RPMI7951 (cell line): ENCODE measurements at places on chromosomes 7 and 10. TPM values are rescaled to one million over a fixed set of nuclear protein-coding genes. Genes with fewer than 3 reads are reported as not detected.

Gene TRIL
- total RNA-seq, result 6.4 and 7.1 TPM in 2 replicates

Gene PPP2R2D
- total RNA-seq, result 24.8 and 35.3 TPM in 2 replicates

Gene NXPH1
- not detected in 2 replicates for total RNA-seq

Gene PMS2
- total RNA-seq, result 17.4 and 20.4 TPM in 2 replicates

Gene ANKRD1
- 0.29 and 0.36 TPM in 2 replicates for total RNA-seq

Gene MALSU1
- 99.5 and 135 TPM in 2 replicates for total RNA-seq

Gene ADAMTS14
- 10.1 and 11.0 TPM in 2 replicates for total RNA-seq

Gene HOGA1
- total RNA-seq, result 0.24 and 0.78 TPM in 2 replicates

Gene UCN3
- total RNA-seq, result not detected in 2 replicates

Gene POLR3A
- total RNA-seq, result 7.0 and 8.2 TPM in 2 replicates

Gene LEP
- not detected in 2 replicates for total RNA-seq

Gene IQUB
- 0.39 and 1.1 TPM in 2 replicates for total RNA-seq

Gene IGFBP3
- 10.1 and 11.7 TPM in 2 replicates for total RNA-seq

Gene BAMBI
- total RNA-seq, result 39.1 and 44.6 TPM in 2 replicates

Gene ASAH2
- 0.39 and 0.84 TPM in 2 replicates for total RNA-seq

Gene ZCWPW1
- 0.20 and 3.7 TPM in 2 replicates for total RNA-seq

Gene TUBB8
- not detected in 2 replicates for total RNA-seq

Gene PRLHR
- total RNA-seq, result not detected in 2 replicates

Gene SCIN
- total RNA-seq, result not detected in 2 replicates

Gene MUC3A
- total RNA-seq, result not detected in 2 replicates

Gene ARHGAP22
- 20.7 and 31.0 TPM in 2 replicates for total RNA-seq

Gene CYP17A1
- not detected in 2 replicates for total RNA-seq

Gene TMEM178B
- 4.1 and 4.3 TPM in 2 replicates for total RNA-seq

Gene PLPP4
- total RNA-seq, result 15.4 and 16.4 TPM in 2 replicates

Gene GTF2IRD1
- total RNA-seq, result 4.8 and 6.4 TPM in 2 replicates

Gene TNRC18
- total RNA-seq, result 18.9 and 22.7 TPM in 2 replicates

Gene CLDN3
- total RNA-seq, result not detected in 2 replicates

Gene TSPAN13
- 4.4 and 5.5 TPM in 2 replicates for total RNA-seq

Gene PNLIPRP3
- total RNA-seq, result not detected in 2 replicates

Gene EBF3
- total RNA-seq, result 2.5 and 3.0 TPM in 2 replicates

Gene NKX1-2
- not detected in 2 replicates for total RNA-seq

Gene DGKI
- total RNA-seq, result 3.2 and 4.0 TPM in 2 replicates

Gene STEAP4
- not detected in 2 replicates for total RNA-seq

Gene CACUL1
- 12.7 and 13.5 TPM in 2 replicates for total RNA-seq

Gene PRF1
- not detected in 2 replicates for total RNA-seq

Gene CDH23
- total RNA-seq, result not detected in 2 replicates

Gene LRIT1
- not detected in 2 replicates for total RNA-seq

Gene FKBP6
- not detected in 2 replicates for total RNA-seq

Gene ZNF277
- 25.4 and 34.5 TPM in 2 replicates for total RNA-seq

Gene MEOX2
- 0.78 and 1.2 TPM in 2 replicates for total RNA-seq

Gene C10orf71
- total RNA-seq, result not detected in 2 replicates

Gene MAGI2
- 1.1 and 1.4 TPM in 2 replicates for total RNA-seq

Gene FAM237B
- total RNA-seq, result not detected in 2 replicates

Gene CEP55
- 102 and 132 TPM in 2 replicates for total RNA-seq

Gene PON2
- total RNA-seq, result 164 and 183 TPM in 2 replicates

Gene TMEM229A
- total RNA-seq, result not detected in 2 replicates

Gene MYL10
- total RNA-seq, result 0.20 TPM in 1 of 2 replicates, not detected in the other

Gene IFIT3
- 23.4 and 24.0 TPM in 2 replicates for total RNA-seq

Gene LRGUK
- under 0.01 and 0.24 TPM in 2 replicates for total RNA-seq

Gene VENTX
- not detected in 2 replicates for total RNA-seq

Gene BZW2
- total RNA-seq, result 194 and 220 TPM in 2 replicates

Gene SPDYE1
- total RNA-seq, result not detected in 2 replicates

Gene TAS2R41
- total RNA-seq, result not detected in 2 replicates

Gene IRF5
- not detected in 2 replicates for total RNA-seq

Gene SPDYE5
- total RNA-seq, result not detected in 2 replicates

Gene SKIDA1
- 0.48 and 0.88 TPM in 2 replicates for total RNA-seq

Gene ANXA8
- 0.12 and 0.29 TPM in 2 replicates for total RNA-seq
